ENCODE measurements at places on chromosomes 12 and 14.

DNA sequence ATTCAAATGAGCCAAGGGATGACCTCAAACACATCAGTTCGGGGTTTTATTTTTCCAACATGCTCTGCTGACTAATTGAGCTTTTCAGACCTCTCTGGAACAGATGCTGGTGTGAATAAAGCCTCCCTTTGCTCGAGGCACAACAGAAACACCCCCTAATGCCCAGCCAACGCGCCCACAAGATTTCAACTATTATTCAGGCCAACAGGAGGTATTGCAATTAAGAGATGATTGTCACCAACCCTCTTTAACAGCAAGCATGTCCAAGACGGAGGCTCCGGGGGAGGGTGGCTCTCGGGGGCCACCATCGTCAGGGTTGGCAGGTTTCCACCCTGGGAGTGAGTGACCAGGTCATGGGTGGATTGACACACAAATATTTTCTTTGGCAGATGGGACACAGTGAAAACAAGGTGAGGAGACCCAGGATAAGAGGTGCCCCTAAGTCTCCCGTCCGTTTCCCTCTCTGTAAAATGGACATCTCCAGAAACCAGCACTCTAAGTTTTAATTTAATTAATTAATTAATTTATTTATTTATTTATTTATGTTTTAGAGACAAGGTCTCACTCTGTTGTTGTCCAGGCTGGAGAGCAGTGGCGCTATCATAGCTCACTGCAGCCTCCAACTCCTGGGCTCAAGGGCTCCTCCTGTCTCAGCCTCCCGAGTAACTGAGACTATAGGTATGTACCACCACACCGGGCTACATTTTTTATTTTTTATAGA lies 56.1 kb downstream of the MAP1LC3B2 start:
- no peak for DNase-seq

GRCh38 chr12:94033101-94033500 lies 115.3 kb upstream of the PLXNC1 start:
- DNase-seq, result no peak

GRCh38 chr12:71558445-71558844 lies 105.2 kb downstream of the ZFC3H1 start:
- DNase-seq, result peak; percentile 19

GRCh38 chr14:77804592-77804991 lies 4.7 kb downstream of the ADCK1 start:
- no peak for DNase-seq

GRCh38 chr14:35335388-35336092 lies 43.4 kb downstream of the PSMA6 start:
- DNase-seq, result no peak

- no peak for DNase-seq
Observed at GRCh38 chr14:76664790-76665189, 96.5 kb upstream of the VASH1 start.

DNA sequence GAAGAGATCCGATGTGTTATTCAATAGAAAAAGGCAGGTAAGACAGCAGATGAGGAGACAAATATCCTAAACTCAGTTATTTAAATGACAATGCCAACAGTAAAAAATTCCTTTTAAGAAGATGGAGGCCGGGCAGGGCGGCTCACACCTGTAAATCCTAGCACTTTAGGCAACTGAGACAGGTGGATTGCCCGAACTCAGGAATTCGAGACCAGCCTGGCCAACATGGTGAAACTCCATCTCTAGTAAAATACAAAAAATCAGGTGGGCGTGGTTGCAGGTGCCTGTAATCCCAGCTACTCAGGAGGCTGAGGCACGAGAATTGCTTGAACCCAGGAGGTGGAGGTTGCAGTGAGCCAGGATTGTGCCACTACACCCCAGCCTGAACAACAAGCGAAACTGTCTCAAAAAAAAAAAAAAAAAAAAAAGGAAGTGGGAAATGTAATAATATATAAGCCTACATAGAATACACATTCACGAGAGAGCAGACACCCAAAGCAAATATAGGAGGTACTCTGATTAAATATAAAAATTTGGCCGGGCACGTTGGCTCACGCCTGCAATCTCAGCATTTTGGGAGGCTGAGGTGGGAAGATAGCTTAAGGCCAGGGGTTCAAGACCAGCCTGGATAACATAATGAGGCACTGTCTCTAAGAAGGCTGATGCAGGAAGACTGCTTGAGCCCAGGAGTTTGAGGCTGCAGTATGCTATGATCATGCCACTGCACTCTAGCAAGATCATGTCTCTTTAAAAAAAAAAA lies 19.0 kb downstream of the CORO1C start:
- no peak for DNase-seq

DNA sequence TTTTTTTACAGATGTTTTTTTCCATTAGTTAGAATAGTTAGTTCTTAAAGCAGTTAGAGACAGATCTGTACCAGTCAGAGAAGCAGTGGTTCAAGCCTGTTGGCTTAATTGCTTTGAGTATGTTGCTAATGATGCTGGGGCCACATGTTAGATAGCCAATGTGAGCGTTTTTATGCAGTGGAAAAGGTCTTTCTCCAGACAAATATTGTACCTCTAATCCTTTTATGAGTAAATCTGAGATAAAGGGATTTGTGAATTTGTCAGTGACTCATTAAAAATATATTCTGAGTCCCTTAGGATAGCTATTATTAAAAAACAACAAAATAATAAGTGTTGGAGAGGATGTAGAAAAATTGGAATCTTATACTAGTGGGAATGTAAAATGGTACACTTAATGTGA lies 154.2 kb downstream of the MSRB3 start:
- no peak for DNase-seq

GRCh38 chr14:58801086-58801485 lies 163.3 kb downstream of the DACT1 start:
- no peak for DNase-seq

DNA sequence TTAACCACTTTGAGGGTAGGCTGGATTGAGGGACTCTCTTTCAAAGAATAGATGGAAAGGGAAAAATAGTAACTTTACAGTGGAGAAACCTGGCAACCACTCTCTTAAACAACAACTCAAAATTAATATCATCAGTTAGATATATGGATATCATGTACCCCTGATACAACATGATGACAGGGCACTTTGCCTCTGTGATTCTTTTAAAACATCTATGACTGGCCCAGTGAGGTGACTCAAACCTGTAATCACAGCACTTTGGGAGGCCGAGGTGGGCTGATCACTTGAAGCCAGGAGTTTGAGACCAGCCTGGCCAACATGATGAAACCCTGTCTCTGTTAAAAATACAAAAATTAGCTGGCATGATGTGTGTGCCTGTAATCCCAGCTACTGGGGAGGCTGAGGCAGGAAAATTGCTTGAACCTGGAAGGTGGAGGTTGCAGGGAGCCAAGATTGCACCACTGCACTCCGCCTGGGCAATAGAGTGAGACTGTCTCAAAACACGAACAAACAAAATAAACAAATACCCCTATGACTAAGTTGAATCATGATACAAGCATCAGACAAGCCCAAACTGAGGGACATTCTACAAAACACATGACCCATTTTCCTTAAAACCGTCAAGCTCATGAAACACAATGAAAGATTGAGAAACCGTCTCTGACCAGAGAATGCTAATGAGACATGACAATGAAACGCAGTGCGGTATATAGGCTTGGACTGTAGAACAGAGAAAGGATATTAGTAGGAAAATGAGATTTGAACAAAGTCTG lies 26.4 kb upstream of the SLC7A8 start:
- DNase-seq, result no peak

DNA sequence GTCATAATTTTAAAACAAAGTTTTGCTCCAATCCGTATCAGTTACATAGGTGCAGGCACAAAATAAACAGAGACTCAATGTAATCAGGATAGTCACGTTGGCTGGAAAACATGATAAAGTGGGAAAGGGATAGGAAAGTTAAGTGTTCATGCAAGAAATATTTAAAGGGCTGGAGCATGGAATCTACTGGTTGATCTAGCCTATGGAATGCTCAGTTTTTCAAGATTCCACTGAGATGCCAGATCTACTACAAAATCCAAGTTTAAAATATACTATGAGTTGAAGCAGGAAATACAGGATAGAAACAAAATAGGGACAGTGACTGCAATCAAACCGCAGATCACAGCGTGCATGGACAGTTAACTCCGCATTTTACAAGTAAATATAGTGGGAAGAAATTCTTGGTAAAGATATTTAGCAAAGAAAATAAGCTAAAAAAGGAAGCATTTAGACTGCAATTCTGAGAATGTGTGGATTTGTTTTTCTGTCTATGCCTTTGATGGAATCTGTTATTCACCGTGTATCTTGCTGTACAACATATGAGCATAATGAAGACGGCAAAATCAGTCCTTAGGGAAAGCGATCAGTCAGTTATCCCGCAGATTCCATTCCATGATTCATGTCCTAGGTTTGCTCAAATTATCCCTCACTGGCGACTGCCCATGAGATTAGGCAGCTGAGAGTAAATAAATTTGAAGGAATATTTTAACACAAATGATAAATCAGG lies 1044.3 kb downstream of the FLRT2 start:
- DNase-seq, result no peak

DNA sequence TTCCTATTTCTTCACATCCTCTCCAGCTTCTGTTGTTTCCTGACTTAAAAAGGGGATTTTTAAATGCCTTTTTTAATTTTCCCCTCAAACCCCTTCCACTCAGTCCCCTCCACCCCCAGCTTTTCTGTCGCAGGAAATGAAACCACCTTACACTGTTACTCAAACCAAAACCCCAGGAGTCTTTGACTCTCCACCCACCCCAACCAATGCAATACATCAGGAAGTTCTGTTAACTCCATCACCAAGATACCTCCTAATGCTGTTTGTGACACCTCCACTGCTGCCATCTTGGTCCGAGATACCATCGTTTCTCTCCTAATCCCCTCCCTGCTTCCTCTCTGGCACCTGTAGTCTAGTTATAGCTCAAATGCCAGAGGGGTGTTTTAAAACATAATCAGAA lies 25.4 kb upstream of the CPM start:
- no peak for DNase-seq

DNA sequence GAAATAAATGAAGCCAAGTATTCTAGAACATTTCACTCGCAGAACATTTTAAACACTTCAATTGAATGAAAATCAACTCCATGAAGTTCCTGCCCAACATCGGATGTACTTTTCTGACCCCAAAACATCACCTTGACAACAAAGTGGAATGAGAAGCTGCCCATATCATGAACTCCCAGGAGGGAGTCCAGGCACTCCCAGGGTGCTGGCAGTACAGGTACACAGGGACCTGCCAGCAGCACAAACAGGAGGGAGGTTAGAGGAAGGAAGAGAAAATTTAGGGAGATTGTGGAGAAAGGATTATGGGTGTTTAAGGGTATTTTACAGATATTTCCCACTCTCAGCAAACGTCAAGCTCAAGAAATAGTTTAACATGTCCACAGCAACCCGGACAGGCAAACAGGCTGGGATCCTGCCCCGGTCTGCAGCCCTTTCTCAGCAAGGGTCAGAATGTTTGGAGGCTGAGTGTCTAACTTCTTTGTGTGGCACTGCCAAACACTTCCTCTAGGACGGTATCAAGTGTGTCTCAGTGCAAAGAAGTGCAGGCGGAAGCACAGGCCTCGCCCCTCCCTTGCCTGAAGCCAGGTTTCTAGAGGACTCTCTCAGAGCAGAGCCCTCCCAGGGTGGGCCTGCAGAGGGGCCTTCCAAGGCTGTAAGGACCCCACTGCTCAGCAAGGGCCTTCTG lies 72.2 kb downstream of the SETD3 start:
- no peak for DNase-seq

DNA sequence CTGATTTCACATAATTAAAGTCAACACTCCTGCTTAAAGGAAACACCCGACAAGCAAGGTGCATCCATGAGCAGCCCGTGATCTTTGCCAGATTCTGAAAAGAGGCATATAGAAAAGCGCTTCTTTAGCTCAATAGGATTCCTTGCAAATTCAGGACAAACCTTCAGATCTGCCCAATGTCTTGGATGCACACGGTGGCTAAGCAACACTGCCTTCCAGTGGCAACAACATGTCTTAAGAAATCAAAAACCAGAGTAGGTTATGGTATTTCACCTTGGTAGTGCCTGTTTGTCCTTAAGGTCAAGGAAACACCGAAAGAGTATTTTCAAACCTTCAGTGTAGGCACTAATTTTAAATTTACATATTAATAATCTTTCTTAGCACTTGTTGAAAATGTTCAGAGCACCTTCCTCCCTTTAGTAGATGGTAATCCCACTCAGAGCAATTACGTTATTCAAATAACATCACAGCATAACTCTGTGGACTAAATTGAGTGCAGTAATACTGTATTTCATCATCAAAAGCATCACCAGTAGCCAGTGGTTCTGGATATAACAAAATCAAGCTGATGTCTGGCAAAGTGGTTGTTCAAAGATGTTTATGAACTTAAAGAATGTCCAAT lies 58.0 kb upstream of the CDKN3 start:
- no peak for DNase-seq

- no peak for DNase-seq
Observed at GRCh38 chr12:50257236-50258166, 25.8 kb downstream of the LIMA1 start.

All from BJ (cell line).